ENCODE measurements at places on chromosomes 5 and 9.
A peak's percentile ranks its signal among the peaks of the same experiment; 100 is the strongest.

DNA sequence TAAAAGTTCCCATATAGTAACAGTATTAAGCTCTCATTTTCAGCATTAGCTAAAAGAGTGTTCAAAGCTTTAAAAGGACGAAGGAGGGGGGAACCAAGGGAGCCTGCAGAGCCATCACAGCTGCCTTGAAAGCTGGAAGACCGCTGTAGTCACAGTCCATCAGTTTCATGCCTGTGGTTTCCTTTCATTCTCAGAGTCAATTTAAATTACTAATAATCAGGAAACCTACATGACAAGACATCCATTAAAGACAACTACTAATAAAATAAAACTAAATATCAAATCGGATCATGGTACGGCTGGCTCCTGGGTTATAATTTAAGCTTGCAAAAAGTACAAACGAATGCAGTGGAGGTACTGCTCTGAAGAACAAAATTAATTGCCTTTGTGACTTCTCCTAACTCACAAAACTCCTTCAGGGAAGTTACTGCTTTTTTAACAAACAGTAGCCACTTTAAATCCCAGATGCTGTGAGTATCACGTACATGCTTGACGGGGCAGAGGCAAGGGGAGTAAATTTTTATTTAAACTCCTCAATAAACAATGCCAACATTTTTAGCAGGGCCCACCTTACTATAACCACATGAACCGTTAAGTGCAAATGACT lies 213.5 kb downstream of the DENND1A start:
- DNase-seq, result no peak

DNA sequence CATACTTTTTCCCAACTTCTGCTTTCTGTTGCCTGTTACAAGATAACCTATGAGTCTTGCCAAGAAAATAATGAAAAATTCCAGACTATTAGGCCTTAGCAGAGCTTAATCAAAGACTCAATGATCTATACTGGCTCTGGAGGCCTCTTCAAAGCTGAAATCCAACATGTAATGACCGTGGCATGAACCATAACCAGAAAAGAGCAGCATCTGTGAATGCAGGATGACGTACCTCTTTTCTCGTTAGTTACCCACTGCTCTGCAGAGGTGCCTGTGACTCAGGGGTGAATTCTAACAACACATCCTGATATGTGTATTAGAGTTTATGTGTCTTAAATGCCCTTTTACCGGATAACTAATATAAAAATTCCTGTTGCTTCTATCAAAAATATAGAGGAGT lies 645.4 kb downstream of the PRELID2 start:
- no peak for DNase-seq

GRCh38 chr5:62576570-62577170 lies 1.9 kb upstream of the LRRC70 start:
- no peak for DNase-seq

- no peak for DNase-seq
Measured at GRCh38 chr9:120715389-120715924, 1.2 kb upstream of the MEGF9 start.

- no peak for DNase-seq
Measured at GRCh38 chr5:132679166-132679565, 5.4 kb downstream of the IL4 start.

DNA sequence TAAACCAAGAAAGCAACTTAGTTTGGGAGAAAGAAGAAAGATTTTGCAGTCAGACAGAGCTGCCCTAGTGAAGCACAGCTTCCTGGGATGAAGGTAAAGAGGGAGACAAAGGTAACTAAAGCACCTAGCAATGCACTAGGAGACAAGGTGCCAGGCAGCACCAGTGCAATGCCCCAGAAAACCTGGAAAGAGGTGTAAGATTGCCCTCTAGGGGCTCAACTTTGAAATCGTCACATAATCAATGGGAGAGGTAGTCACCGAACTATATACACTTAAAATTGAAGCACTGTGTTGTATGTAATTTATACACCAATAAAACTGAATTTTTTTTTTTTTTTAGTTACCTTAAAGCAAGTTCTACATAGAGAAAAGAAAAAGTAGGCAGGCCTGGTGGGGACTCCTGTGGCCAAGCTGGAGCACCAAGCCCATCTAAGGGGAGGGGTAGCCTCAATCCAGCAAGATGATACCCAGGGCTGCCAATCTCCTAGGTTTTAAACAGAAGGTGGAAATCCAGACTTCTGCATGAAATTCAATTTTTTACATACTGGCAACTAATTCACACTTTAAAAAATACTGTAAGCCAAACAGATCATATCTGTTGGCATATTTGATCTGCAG lies 48.2 kb downstream of the CDK5RAP2 start:
- peak; percentile 3 for DNase-seq

- DNase-seq, result no peak
Measured at GRCh38 chr9:16028548-16028947, 475.7 kb downstream of the CCDC171 start.

- DNase-seq, result no peak
Measured at GRCh38 chr5:178774446-178774845, 44.0 kb upstream of the ZNF354A start.

DNA sequence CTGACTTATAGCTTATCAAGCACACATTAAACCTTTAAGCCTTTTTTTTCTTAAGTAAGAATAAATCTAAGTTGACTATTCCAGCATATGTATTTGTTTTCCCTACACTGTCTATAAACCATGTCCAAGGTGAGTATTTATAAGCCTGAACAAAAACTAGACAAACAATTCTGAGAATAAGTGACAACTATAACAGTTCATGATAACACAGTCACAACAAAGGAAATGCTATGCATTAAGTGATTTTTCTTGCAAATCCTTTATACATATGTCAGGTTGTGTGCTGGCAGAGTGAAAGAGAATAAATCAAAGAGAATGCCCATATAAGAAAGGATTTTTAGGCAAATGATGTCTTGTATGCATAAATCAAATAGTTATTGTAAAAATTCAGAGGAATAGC lies 408.8 kb upstream of the KIF2A start:
- DNase-seq, result no peak

DNA sequence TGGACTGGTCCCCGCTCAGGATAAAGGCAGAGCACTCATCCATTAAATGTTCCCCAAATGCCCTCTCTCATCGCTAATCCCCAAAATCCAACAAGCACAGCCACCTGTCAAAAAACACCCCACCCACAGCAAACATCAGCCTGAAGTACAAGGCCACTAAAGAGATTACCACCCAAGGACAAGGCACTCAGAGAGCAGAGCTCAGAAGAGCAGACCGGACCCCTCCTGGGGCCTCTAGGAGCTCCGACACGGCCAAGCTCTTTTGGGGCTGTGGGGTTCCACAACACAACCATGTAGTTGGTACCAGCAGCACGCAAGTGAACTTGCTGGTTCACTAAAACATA lies 9.8 kb downstream of the VDAC1 start:
- no peak for DNase-seq

DNA sequence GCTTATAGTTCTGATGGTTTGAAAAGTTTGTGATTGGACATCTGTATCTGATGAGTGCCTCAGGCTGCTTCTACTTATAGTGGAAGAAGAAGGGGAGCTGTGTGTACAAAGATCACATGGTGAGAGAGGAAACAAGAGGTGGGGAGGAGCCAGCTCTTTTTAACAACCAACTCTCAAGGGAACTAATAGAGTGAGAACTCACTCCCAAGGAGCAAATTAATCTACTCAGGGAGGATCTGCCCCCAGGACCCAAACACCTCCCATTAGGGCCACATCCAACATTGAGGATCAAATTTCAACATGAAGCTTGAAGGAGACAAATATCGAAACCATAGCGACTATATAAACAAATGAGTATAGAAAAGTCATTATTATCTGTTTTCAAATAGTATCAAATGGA lies 64.7 kb upstream of the PRLR start:
- DNase-seq, result no peak

DNA sequence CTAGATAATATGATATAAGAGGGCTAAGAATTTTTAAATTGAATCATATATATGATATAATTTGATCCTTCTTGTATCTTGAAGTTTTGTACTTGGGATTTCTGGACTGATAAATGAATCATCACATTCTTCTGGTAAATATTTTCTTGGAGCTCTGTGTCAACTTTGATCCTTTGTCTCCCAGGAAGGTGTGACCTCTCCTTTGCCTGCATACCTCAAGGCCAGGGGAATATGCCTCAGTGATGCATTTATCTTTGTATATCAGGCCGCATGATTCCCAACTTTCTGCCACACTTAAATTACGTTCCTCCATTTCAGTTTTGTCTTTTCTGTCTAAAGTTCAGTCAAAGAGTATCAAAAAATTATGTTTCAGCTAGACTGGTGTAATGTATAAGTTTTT lies 101.2 kb downstream of the NLN start:
- no peak for DNase-seq

DNA sequence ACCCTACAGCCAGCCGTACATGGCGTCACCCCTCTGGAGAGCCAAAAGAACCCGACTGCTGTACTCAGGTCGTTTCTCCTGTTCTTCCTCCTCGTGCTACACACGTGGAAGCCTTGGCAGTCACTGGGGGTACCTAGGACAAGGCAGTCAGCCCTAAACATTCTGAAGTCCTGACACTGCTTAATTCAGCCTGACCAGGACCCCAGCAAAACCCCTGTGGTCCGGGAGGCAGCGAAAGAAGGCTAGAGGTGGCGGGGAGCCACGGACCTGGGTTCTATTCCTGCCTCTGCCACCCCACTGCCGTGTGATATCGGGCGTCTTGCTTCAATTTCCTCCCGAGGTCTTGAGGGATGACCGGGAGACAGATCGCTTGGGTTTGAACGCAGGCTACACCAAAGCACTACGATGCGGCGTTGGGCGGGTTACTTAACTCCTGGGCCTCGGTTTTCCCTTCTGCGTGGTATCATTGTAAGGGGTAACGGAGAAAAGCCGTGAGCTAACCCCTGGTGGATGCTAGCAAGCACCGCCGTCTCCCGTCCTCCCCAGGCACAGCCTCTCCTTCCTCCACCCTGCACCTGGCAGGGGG lies 429 bp upstream of the ARL10 start:
- DNase-seq, result no peak

DNA sequence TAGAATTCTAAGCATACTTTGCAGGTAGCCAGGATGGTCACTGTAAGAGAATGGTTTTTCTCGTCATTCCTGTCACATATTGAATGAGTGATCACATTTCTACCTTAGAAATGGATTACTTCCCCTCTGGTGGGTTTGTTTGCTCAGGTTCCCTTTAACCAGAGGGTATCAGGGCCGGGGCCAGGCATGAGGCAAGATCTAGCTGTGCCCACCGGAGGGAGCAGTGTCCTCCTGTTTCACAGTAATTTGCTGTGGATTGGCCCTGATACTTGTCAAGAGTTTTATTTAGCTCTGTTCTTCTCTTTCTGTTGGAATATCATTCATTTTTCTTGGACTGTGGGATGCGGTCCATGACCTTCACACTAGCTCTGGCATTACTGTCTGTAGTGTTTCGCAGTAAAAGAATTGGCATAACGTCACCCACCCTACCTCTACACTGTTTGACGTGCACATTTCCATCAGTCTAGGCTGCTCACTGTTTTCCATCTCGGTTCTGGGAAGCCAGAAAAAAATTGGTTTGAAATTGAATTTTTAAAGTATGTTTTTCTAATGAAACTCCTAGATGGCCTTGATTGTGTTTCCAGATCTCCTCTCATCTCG lies 42.4 kb upstream of the ZBED3 start:
- DNase-seq, result no peak

DNA sequence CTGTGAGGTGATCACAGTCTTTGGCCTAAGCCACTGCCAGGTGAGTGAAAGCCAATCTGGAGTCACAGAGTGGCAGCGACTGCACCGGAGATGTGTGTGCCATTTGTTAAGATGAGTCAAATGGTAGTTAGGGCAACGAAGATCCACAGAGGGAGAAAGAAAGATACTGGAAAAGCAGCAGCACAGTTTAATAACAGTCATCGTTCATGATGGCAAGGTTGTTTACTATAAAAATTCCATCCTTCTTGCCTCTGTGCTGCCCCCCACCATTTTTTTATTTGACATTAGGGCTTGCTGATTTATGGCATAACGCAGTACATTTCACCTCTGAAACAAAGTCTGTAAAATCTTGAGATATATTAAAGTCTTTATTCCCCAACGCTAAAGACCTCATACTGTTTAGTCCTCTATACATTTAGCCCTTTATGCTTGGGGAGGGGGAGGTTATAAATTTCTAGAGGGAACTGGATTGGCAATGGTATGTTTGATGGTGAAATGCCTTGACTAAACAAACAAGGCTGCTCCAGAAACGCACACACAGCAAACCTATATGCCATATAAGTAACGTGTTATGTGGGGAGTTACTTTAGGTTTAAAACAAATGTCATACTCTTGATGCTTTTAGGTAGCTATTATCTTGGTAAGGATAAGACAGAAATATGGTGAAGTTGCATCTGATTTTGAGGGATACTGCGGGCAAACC lies 55.8 kb upstream of the ABL1 start:
- DNase-seq, result no peak

DNA sequence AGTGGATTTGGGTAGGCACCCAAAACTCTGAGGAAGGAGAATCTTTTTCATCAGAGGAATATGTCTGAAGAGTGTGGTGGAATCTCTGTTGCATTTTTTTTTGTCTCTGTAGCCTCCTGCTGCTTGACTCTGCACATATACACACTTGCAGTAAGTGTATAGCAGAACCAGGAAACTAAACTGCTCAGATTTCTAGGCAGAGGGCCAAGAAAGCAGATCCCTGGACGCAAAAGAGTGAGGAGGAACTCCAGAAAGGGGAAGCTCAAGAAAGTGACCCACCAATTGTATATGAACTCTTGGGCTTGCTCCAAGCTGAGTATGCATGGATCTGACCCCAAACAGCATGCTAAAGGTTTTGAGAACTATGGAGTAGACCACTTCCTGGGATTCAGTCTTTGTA lies 181.8 kb downstream of the GADD45G start:
- peak; percentile 19 for DNase-seq

DNA sequence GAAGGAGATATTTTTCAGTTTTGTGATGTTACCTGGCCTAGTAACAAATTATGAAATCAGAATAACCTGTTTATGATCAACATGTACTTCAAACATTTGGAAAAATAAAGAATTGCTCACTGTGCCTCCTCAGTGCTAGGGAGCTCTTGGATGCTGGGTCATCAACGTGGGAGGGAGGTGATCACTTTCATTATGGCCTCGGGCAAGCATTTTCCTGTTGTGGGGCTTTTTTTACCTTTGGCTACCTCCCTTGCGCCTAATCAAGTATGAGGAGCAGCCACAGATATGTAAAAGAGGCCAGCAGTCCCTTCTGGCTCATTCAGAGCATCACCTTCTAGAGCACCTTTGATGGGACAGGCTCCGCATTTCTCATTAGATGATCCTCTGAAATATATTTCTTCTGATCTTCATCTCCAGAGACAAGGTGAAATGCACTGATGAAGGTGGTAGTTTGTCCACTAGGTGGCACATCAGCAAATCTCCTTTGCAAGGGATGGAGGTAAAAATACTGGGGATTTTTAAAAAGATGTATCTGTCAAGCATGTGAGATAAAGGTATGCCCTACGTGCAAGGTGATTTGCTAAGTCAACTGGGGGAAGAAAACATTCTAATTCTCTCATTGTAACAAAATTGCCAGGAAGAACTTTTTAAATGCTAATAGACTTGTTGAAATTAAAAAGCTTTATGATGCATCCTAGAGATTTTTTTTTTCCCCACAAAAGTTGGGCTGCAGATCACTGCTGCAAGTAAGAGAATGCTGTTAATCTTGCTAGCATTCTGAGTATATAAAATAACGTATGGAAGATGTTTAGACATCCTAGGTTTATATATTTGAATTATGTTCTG lies 218.2 kb downstream of the MAST4 start:
- peak; percentile 58 for DNase-seq

GRCh38 chr9:126514037-126514821 lies 99.5 kb upstream of the LMX1B start:
- peak; percentile 70 for DNase-seq

- DNase-seq, result no peak
Measured at GRCh38 chr5:52674815-52675545, 112.7 kb upstream of the ITGA1 start.

All from CD4-positive, alpha-beta T cell treated with Interleukin-1 beta for 1 hour (primary cell).